ENCODE measurements at places on chromosomes 5 and 9. TPM values are rescaled to one million over a fixed set of nuclear protein-coding genes. Genes with fewer than 3 reads are reported as not detected.
A peak's percentile ranks its signal among the peaks of the same experiment; 100 is the strongest.

Gene ANKRD33B
- 8.3 TPM for total RNA-seq

Gene CCDC192
- total RNA-seq, result not detected

Gene CYLC2
- total RNA-seq, result not detected

Gene SLC6A19
- not detected for total RNA-seq

Gene ST8SIA4
- 0.54 TPM for total RNA-seq

Gene ANXA2R
- 3.4 TPM for total RNA-seq

Gene FNIP1
- total RNA-seq, result 99.9 TPM

Gene SLC45A2
- total RNA-seq, result 0.09 TPM

Gene BAAT
- not detected for total RNA-seq

Gene HBEGF
- 0.41 TPM for total RNA-seq

DNA sequence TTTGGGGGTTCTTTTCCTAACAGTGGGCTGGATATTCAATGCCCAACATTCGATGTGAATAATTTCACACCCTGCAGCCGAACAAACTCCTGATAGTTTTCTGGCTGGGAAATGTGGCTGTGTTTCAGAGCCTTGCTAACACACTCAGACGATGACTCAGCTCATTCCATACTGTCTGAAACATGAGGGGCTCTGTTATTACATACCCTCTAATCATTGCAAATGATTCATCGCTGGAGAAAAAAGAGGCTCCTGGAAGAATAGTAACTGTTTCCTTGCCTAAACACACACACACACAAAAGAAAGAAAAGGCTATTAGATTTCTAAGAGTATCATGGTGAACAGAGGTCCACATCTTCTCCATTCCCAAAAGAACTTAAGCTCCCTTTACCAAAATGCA is 75.8 kb downstream of the OXCT1 start:
- peak; percentile 98 for DNase-seq

DNA sequence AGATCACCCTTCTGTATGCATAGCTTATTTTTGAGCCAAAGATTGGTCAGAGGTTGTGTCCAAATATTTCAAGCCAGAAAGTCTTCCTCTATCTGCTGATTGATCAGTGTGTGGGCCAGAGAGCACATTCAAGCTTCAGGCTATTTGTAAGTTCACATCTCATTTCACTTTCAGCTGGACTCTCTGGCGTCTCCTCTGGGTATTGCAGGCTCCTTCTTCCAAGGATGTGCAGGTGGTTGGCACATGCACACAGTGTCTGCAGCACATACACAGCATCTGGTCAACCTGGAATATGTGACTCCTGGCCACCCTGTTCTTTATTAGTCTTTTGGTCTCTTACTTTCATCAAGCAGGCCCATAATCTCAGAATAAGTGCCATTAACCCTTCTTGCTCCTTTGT is 516.1 kb downstream of the ANXA1 start:
- no peak for DNase-seq

- no peak for DNase-seq
Observed at GRCh38 chr9:97944612-97945011, 6.6 kb upstream of the HEMGN start.

DNA sequence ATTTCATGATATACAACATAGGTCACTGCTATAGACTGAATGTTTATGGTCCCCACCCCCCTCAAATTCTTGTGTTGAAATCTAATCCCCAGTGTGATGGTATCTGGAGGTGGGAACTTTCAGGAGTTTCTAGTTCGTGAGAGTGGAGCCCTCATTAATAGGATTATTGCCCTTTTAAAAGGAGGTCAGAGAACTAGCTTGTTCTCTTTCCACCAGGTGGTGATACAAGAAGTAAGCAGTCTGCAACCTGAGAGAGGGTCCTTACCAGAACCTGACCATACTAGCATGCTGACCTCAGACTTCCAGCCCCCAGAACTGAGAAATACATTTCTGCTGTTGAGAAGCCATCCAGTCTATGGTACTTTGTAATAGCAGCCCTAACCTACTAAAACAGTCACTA is 33.3 kb downstream of the TMEM161B start:
- no peak for DNase-seq

DNA sequence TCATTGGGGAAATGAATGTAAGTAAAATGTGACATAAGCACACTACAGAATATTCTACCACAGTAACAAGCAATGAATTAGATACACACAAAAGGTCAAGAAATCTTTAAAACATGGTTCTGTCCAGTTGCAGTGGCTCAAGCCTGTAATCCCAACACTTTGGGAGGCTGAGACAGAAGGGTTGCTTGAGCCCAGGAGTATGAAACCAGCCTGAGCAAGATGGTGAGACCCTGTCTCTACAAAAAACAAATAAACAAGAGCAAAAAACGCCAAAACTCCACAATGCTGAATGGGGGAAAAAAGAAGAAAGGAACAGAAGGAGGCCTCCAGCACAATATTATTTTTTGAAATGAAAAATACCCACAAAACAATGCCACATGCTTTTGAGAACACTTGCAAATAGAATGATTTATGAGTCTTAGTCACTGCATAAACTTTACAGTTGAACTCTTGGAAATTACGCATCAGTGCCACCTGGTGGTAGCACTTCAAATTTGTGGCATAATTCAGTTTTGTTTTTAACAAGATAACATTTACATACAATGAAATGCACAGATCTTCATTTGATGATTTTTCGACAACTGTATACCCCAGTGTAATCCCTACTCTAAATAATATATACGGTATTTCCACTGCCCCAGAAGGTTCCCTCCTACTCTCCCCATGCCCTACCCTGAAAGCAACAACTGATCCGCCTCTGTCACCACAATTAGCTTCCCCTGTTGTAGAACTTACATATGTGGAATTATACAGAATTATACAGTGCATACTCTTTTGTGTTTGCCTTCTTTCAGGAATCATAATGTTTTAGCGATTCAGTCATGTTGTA is 14.4 kb upstream of the SPINK4 start:
- DNase-seq, result peak; percentile 92

DNA sequence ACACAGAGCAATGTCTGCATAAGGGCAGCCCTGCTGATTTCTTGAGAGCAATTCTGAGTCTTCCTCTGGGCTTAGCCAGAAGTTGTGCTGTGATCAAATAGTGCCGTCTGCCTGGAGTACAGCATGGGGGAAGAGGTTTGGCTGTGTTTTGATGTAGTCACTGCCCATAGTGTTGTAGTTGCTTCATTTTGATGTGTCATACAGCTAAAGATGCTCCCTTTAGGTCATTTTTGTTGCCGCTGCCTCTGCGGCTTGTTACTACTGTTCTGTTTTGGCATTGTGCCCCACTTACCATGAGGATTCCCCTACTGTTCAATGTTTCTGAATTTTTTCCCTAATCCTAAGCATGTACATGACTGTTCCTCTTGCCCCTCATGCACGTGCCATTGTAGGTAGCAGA is 23.0 kb downstream of the SLC36A1 start:
- DNase-seq, result no peak

DNA sequence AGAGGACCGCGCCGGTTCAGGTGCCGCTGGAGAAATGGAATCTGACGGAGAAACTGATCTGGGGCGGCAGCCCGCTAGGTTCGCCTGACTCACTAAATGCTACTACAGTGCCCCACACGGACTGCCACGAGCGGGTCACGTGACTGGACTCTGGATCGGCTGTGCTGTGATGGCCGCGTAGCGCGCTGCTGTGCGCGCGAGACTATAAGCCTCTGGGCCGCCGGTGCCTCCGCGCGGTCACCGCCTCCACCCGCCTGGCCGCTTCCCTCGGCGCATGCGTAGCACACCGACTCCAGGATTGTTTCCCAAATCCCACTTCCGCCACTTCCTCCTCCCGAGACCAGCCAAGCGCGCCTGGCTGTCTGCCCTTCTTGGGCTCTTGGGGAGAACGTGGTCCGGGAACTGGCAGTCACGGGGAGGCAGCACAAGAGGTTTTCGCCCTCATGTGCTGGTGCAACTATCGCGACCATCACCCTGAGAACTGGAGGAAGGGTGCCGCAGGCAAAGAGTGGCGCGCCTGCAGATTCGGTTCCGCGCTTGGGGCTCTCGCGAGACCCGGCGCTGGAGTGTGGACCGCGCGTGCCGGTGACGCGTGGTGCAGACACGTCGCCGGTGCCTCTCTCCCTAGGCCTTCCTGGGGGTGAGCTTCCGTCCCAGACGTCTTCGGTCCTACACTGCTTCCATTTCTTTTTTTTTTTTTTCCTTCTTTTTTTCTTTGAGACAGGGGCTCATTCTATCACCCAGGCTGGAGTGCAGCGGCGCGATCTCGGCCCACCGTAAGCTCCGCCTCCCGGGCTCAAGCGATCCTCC is 35.8 kb upstream of the GLDC start:
- peak; percentile 97 for DNase-seq

DNA sequence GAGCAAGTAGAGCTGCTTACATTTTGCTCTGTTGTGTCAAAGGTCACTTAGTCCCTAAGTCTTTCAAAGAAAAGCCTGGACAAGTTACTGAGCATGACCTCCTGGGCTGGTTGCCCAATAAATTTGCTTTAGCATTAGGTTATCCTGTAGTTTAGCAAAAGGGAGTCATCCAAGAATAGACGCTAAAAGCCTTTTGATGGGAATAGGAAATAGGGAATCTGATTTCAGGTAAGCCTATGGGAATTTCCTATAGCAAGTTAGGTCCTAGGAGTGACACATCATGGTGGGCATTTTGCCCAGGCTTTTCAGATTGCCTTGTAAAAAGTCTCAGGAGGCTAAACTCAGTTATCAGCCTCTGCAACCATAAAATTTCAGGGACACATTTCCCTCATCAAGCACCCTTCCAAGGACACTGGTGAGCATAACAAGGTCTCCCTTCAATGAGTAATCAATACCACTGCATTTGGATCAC is 67.6 kb upstream of the RANBP3L start:
- DNase-seq, result no peak

GRCh38 chr5:154157483-154158378 is 32.8 kb upstream of the GALNT10 start:
- no peak for DNase-seq

- DNase-seq, result no peak
Observed at GRCh38 chr5:101024299-101024698, 121.2 kb upstream of the ST8SIA4 start.

Measured in fibroblast of the aortic adventitia (primary cell).